ENCODE measurements at places on chromosomes 7 and 10.
A peak's percentile ranks its signal among the peaks of the same experiment; 100 is the strongest.

DNA sequence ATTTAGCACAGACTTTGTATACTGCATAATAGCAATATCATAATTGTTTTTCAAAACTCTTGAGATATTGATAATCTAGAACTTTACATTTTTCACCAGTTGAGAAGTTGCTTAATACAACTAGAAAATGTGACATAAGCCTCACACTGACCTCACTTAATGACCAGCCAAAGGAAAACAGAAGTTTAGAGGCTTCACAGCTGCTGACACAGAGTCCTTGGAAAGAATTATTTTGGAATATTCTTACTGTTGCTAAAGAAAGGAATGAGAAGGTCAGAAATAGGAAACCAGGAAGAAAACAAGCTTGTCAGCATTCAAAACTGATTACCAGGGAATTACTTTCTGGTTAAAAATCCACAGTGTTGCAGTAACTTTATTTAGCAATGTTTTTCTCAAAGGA is 35.5 kb upstream of the WASL start:
- peaks cover 29% of the 10 kb centered on the region for H3K4me1 ChIP-seq
- H3K27ac ChIP-seq, result peak overlapping the region; percentile 3
- no peaks in the 10 kb centered on the region for H3K27me3 ChIP-seq
- no peak overlapping the region for H3K4me3 ChIP-seq
- H3K36me3 ChIP-seq, result no peaks in the 10 kb centered on the region
- peak; percentile 17 for DNase-seq

- H3K27me3 ChIP-seq, result no peaks in the 10 kb centered on the region
- H3K27ac ChIP-seq, result peak overlapping the region; percentile 86
- peak; percentile 82 for DNase-seq
- peaks cover 35% of the 10 kb centered on the region for H3K4me1 ChIP-seq
Measured at GRCh38 chr7:30931161-30931928, 19.7 kb downstream of the AQP1 start.

DNA sequence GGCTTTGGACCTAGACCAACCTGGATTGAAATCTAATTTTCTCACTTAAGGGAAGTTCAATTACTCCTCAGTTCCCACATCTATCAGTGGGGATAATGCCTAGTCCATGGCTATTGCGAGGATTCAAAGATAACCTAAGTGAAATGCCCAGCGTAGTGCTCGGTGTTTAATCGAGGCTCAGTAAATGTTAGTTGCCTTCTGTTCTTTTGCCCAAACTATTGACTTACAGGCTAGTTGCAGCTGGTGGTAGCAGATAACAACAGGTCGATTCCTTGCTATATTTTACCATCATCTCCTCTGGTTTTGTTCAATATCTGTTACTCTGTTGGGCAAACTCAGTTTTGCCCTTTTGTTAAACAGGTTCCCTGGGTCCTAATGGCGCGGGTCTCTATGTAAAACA is 22.8 kb downstream of the DNAH11 start:
- H3K4me3 ChIP-seq, result no peak overlapping the region
- H3K27me3 ChIP-seq, result no peaks in the 10 kb centered on the region
- H3K27ac ChIP-seq, result peak overlapping the region; percentile 48
- H3K36me3 ChIP-seq, result no peaks in the 10 kb centered on the region

DNA sequence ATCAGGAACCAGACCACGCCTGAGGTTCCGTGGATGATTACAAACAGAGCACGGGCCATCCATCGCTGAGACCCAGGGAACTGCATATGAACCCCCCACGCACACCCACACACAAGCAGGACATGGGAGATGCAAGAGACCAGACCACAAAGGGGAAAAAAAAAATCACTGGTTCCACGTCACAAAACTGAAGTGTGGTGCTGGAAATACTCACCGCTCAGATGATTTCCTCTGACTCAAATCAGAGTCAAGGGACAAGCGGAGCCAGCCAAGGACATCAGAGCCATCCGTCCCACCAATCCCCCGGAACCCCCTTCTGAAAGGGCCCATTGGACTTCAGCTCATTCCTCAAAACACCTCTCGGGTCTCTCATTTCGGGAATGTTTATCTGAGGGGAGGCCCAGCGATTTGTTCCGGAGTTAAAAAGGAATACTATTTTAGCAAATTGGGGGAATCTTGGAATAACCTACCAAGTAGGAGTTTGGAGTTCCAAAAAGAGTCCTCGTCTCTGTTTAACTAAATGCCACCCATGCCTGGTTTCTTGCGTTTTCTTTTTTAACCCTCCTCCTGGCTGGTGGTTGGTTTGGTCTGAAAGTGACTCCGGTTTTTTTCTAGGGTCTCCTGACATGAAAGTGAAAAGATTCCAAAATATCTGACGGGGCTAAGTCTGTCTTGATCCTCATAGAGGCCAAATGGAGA is 15.0 kb downstream of the SNX8 start:
- DNase-seq, result peak; percentile 18
- H3K4me1 ChIP-seq, result no peaks in the 10 kb centered on the region
- no peaks in the 10 kb centered on the region for H3K27me3 ChIP-seq
- no peak overlapping the region for H3K4me3 ChIP-seq
- no peaks in the 10 kb centered on the region for H3K36me3 ChIP-seq

DNA sequence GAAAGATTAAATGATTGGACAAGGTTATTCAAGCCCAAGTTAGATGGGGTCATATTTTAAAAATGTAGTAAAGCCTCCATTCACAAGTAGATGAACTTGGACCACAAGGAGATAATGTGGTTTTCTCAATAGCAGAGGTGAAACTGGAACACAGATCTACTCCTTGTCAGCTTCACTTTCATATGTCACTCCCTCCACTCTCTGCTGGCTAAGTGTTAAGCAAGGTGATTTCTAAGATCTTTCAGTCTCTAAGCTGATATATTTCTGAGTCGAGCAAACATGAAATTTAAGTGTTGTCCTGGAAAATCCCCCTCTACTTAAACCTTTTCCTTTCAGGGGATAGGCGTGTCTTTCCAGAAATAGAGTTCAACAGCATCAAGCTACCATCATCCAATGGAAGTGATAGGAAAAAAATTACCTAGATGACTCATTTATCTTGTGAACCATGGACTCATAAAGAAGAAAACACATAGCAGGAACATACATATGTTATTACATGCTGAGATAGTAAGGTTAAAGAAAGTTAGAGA is 275.0 kb downstream of the PTEN start:
- no peak overlapping the region for H3K27ac ChIP-seq
- no peaks in the 10 kb centered on the region for H3K36me3 ChIP-seq
- no peaks in the 10 kb centered on the region for H3K27me3 ChIP-seq

GRCh38 chr10:91597197-91597881 is 35.5 kb downstream of the PPP1R3C start:
- no peaks in the 10 kb centered on the region for H3K36me3 ChIP-seq
- H3K4me1 ChIP-seq, result peaks cover 46% of the 10 kb centered on the region
- H3K4me3 ChIP-seq, result no peak overlapping the region
- no peaks in the 10 kb centered on the region for H3K27me3 ChIP-seq
- DNase-seq, result peak; percentile 67

- H3K36me3 ChIP-seq, result no peaks in the 10 kb centered on the region
- H3K4me3 ChIP-seq, result no peak overlapping the region
- no peaks in the 10 kb centered on the region for H3K4me1 ChIP-seq
- DNase-seq, result no peak
Measured at GRCh38 chr10:43427166-43427825, 9.6 kb upstream of the ZNF487 start.

DNA sequence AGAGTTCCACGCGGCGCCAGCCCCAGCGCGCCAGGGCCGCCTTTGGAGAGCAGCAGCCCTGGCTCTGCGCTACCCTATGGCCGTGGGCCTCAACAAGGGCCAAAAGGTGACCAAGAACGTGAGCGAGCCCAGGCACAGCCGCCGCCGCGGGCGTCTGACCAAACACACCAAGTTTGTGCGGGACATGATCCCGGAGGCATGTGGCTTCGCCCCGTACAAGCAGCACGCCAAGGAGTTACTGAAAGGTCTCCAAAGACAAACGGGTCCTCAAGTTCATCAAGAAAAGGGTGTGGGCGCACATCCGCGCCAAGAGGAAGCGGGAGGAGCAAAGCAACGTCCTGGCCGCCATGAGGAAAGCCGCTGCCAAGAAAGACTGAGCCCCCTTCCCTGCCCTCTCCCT is 144.1 kb downstream of the SRPK2 start:
- DNase-seq, result no peak
- no peaks in the 10 kb centered on the region for H3K36me3 ChIP-seq
- H3K27me3 ChIP-seq, result no peaks in the 10 kb centered on the region
- H3K27ac ChIP-seq, result no peak overlapping the region

- H3K27ac ChIP-seq, result peak overlapping the region; percentile 2
- DNase-seq, result no peak
- H3K27me3 ChIP-seq, result no peaks in the 10 kb centered on the region
- no peak overlapping the region for H3K4me3 ChIP-seq
Measured at GRCh38 chr10:50604049-50604640, 19.6 kb downstream of the SGMS1 start.

- H3K36me3 ChIP-seq, result no peaks in the 10 kb centered on the region
- H3K27me3 ChIP-seq, result no peaks in the 10 kb centered on the region
- DNase-seq, result peak; percentile 53
Measured at GRCh38 chr10:71234970-71235685, 22.8 kb downstream of the UNC5B start.
